ENCODE measurements at places on chromosomes 1 and 21.

DNA sequence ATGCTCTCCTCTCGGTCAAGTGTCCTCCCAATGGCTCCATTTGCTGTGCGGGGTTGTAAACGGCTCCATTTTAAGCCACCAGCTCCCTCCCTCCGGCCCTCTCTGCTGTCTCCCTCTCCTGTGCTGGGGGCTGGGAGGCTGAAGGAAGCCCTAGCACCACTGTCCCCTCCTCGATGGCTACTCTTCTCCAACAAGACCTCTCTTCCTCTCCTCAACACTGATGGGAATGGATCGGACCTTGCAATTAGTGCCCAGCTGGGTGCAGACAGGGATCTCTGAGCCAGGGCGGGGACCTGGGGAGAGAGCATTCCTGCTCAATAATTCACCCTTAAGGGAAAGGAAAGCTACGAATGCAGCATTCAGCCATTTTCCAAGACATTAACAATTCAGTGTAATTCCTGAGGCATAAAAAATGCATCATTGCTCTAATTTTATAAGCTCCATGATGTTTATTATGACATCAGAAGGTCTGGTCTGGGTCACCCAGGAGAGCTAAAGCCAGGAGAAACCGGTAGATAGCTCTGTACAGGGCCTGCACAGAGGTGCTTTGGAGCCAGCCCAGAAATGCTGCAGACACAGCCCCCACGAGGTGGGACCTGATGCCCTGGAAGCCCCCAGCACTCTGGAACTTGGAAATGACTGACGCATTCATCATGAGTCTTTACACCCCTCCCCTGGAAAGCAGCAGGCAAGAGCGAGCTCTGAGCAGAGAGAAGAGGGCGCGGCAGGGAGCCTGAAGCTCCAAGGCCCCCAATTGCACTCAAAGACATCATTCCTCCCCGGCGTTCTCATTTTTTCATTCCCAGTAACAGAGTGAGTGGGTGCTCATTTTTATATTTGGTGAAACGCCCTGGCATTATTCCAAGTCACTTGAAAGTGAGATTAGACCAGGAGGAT is 76.2 kb upstream of the VAMP3 start:
- DNase-seq: no peak

DNA sequence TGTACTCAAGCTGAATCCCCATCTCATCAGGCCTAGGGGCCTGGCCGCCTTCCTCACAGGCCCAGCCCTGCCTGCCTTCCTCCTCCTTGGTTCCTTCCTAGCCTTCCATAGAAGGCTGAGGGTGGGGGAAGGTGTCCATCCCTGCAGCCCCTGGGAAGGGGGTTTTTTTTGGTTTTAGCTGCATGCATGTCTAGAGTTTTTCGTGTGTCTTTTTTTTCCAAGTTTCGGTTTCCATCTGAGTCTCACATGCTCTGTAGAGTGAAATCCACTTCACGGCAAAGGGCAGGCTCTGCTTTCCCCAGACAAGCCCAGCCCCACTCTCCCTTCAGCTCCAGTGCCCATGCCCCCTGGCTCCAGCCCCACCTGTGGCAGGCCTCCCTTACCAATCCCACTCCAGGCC is 32.1 kb downstream of the GRHL3 start:
- no peak for DNase-seq

DNA sequence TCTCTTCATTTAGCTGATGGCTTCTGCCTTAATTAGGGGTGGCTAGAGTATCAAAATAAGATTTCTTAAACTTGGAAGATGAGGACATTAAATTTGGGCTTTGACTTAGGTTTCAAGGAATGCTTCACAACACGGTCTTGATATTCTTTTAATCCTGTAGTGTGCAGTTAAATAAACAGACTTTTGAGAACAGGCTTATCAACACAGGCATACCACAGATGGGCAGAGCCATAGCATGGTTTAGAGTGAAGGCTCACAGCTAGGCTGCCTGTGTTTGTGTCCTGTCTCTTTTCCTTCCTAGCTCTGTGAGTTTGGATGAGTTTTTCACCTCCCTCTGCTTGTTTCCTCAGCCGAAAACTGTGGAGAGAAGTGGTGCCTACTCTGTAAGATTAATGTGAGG is 102.3 kb upstream of the IPO9 start:
- no peak for DNase-seq

DNA sequence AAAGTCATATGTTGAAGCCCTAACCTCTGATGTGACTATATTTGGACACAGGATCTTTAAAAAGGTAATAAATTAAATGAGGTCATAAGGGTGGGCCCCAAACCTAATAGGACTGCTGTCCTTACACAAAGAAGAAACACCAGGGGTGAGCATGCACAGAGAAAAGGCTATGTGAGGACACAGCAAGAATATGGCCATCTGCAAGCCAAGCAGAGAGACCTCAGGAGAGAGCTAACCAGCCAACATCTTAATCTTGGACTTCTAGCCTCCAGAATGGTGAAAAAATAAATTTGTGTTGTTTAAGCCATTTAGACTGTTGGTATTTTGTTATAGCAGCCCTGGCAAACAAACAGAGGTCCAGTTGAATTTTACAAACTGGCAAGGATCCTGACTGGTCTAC is 223.9 kb downstream of the LTN1 start:
- DNase-seq: no peak

DNA sequence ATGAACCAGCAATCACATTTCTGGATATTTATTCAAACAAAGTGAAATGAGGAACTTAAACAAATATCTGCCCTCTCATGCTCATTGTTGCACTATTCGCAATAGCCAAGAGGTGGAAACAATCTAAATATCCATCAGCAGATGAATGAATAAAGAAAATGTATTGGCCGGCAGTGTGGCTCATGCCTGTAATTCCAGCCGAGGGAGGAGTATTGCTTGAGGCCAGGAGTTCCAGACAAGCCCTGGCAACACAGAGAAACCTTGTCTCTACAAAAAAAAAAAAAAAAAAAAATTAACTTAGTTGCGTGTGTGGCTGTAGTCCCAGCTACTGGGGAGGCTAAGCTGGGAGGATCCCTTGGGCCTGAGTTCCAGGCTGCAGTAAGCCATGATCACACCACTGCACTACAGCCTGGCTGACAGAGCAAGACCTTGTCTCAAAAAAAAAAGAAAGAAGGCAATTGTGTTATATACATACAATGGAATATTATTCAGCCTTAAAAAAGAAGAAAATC is 191.4 kb downstream of the AKT3 start:
- DNase-seq: no peak

DNA sequence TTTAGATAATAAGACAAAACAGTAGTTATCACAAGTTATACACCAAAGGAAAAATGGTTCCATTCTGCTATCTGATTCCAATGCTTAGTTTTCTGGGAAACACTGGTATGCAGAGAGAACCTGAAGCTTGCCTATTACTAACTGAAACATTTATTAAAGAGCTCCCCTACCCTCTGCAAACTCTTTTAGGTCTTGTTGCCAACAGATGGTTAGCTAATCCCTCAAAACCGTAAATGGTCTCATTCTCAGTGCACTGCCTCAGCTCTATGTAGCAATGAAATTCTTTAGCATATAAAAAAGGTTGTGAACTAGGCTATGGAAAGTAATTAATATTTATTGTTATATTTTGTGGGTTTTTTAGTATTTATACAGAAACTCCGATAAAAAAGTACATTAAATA is 20.4 kb downstream of the C21orf91 start:
- no peak for DNase-seq

GRCh38 chr1:151519667-151520066 is 8.5 kb downstream of the CGN start:
- no peak for DNase-seq

DNA sequence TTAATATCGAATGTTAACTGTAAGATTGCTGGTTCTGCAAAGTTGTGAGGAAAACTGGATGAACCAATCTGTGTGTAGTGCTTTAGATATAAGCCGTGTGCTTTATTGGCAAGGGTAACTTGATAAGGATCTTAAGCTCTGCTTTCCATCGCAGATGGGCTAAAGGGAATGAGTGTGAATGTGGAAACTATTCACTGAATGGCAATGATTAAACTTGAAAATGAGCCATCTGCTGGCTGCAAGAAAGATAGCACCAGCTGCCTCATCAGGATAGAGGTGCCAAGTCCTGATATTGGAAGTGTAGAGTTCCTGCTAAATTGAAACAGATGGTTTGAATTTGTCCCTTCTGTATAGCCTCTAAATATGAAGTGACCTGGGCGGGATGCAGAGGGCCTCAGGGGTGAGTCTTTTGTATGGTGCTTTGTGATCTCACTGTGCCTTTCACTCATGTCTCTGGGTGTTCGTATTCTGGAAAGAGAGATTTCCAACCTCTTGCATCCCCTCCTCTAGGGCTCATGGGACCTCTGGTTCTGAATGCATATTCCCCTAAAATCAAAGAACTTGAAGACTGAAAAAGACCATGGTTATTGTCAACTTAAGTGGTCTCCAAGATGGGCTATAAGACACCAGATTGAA is 9.2 kb downstream of the FCRL3 start:
- peak; percentile 8 for DNase-seq

- no peak for DNase-seq
Observed at GRCh38 chr1:81554108-81554507, 246.6 kb upstream of the ADGRL2 start.

DNA sequence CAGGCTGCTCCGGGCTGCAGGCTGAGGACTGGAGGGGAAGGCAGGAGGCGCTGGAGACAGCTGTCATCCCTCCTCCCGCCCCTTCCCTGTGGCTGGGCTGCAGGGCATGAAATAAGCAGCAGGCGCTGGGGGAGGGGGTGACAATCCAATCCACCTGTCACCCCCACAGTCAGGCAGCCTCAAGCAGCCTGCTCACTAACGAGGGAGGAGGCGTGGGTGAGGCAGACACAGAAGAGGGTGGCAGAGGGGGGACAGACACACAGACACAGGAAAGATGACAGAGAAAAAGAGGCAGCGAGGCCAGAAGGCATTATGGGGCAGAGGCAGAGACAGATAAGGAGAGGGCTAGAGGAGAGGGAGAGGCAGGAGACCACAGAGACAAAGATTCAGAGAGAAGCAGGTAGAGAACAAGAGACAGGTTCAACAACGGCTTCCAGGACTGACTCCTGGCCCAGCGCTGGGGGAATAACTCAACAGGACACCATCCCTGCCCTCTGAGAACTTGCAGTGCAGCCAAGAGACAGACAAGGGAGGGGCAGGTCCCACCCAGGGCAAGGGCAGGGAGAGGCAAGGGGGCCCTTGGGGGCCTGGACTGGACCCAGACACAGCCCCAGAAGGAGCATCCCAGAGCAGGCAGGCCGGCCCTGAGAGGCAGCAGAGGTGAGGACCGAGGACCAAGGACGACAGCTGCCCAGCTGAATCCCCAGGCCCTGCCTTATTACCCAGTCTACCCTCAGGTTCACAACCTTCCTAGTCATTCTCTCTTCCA is 11.2 kb downstream of the MEF2D start:
- DNase-seq: peak; percentile 77

DNA sequence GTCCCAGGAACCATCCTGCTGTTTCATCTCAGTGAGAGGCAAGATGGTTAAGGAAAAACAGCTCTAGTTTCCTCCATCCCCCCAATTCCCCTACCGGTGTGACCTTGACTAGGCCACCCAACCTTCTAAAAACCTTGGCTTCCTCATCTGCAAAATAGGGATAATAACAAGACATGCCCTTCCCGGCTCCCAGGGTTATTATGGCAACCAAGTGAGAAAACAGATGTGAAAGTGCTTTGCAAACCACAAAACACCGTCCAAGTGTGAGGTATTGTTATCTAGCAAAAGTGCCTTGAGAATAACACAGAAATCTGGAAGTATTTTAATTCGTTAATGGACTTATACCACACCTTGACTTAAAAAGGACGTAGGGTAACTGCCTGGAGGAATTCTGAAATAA is 62.7 kb downstream of the ITPKB start:
- no peak for DNase-seq

- DNase-seq: no peak
Observed at GRCh38 chr1:230195199-230195598, 128.2 kb downstream of the GALNT2 start.

GRCh38 chr1:18816808-18817207 is 42.7 kb downstream of the TAS1R2 start:
- no peak for DNase-seq

DNA sequence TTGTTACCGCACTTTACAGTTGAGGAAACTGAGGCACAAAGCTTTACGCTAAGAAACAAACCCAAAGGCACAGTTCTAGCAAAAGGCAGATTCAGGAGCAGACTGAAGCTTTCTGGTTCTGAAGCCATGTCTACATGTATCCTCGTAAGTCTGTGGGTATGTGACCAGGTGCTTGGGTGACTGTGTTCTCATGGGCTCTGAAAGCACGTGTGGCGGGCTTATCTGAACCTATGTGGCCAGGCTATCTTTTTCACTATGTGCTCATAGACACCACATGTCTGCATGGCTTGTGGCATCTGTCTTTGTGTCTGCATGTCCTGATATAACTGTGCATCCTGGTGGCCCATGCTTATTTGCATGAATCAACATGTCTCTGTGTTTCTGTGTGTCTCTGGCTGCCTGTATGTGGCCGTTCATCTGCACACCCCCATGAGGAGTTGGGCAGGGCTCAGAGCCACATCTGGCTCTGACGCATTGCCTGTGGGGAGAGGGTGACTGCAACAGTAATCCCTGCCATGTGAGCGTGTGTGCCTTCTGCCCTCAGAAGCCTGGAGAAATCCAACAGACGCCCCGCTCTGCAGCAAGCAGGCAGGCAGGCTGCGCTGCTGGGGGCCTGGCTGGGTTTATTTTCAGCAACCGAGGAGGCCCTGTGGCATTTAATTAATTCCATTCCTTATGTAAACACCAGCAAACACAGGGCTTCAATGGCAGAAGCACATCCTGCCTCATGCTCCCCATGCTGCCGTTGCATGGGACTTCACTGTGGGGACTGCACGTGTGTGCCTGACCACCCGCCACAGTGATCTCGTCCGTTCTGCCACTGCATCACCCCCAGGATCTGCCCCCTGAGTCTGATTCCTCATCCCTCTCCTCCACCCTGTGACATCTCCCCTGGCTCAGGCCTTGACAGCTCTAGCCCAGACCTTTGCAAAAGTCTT is 115.4 kb downstream of the TRABD2B start:
- no peak for DNase-seq

GRCh38 chr21:38261851-38262250 is 5.1 kb downstream of the KCNJ15 start:
- no peak for DNase-seq

DNA sequence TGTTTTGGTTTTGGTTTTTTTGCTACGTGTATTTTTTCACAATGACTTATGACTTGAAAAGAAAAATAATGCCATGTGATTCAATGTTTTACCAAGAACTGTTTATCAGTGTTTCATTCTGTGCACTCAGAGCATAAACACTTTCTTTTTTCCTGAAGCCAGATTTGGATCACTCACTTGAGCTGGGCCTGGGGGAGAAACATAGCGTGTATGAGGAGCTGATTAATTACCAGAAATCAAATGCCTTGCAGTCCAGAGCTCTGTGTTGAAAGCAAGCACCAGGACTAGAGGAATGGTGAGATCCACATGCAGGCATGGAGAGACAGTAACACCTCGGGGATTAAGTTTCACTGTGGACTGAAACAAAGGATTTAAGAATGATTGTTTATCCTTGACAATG is 642.1 kb upstream of the ADGRL2 start:
- DNase-seq: no peak

GRCh38 chr1:169340882-169341281 is 26.7 kb downstream of the NME7 start:
- DNase-seq: no peak
